ENCODE measurements at places on chromosomes 3 and 15. TPM values are rescaled to one million over a fixed set of nuclear protein-coding genes. Genes with fewer than 3 reads are reported as not detected.

DNA sequence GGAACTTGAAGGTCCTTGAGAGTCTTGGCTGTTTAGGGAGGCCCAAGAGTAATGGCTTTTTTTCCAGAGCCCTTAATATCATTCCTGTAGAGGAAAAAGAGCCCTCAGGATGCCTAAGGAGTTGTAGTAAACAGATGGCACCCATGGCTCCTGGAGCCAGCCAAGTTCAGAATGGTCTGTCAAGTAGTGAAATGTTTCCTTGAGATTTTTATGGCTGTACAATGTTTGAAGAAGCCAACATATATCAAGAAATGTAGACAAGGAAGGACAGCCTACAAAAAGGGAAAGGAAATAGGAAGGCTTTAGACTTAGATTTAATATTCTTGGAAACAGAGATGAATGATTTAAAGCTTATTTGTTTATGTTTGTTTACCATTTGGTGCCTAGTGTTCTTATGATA lies 334.8 kb downstream of the SATB1 start:
- DNase-seq = no peak

- no peak for DNase-seq
Observed at GRCh38 chr3:13682331-13683013, 133.5 kb downstream of the FBLN2 start.

The GOLGA8A gene
- total RNA-seq = 11.2 TPM

The LAMB2 gene
- total RNA-seq = 378 TPM
